ENCODE measurements at places on chromosomes 7 and 10.
A peak's percentile ranks its signal among the peaks of the same experiment; 100 is the strongest.

DNA sequence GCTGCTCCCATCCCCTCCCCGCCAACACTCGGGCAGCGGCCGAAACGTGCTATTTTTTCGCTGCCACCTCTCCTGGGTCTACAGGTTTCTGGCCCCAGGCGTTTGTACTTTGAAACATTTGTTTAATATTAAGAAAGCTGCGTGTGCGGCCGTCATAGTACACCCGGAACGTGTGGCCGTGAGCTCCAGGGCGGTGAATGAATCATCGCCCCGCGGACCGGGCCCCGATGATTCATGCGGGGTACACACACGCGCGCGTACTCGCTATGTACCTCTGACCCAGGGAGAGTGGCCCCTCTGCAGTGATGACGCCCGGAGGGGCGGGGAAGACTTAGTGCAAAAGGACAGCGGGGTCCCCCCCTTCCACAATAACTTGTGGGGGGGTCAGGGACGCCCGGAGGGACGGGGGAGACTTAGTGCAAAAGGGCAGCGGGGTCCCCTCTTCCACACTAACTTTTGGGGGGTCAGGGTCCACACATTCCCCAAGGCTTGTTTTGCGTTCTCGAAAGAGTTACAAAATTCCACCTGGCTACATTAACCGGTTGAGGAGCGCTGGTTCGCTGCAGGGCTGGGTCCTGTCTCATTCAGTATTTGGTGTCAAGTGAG lies 56.5 kb upstream of the PCGF5 start:
- H3K4me3 ChIP-seq = peak overlapping the region; percentile 71
- H3K4me1 ChIP-seq = peaks cover 5% of the 10 kb centered on the region
- DNase-seq = no peak

DNA sequence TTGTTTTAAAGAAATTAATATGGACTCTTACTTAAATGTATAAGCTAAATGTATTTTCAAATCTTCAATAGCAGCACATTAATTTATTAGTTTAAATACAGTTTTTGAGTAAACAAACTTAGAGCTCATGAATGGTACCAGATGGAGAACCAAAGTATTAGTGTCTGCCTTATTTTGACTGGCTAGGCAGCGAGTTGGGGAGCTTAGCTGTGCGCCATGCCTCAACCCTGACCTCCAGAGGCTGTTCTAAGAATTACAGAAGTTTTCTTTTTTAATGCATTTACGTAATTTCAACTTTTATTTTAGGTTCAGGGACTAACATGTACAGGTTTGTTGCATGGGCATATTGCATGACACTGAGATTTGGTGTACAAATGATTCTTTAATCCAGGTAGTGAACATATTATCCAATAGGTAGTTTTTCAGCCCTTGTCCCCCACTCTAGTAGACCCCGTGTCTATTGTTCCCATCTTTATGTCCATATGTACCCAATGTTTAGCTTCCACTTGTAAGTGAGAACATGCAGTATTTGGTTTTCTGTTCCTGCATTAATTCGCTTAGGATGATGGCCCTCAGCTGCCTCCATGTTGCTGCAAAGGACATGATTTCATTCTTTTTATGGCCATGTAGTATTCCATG lies 166.8 kb downstream of the IQUB start:
- no peak overlapping the region for H3K4me3 ChIP-seq
- H3K4me1 ChIP-seq = no peaks in the 10 kb centered on the region
- no peak for DNase-seq
- no peaks in the 10 kb centered on the region for H3K27me3 ChIP-seq
- no peak overlapping the region for H3K27ac ChIP-seq

- H3K4me1 ChIP-seq = no peaks in the 10 kb centered on the region
- no peak overlapping the region for H3K4me3 ChIP-seq
- no peak overlapping the region for H3K27ac ChIP-seq
- no peaks in the 10 kb centered on the region for H3K36me3 ChIP-seq
- DNase-seq = no peak
Measured at GRCh38 chr7:110224643-110225042, 866.3 kb upstream of the LRRN3 start.

DNA sequence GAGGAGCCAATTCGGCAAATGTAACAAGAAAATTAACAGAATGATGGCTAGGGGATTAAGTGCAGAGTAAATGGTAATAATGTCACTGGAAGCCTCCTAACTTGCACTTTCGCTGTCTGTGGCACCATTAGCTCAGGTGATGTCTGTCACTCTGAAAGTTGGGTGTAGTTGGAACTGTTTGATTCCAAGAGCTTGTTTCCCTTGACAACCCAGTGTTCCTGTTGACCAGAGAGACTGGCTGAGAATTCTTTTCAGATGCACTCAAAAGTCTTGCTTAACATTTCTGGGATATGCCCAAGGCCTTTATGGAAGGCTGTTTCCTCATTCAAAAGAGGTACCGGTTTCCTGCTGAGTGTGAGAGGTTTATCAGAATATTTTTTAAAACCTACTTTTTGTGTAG lies 49.6 kb downstream of the PLPP4 start:
- no peaks in the 10 kb centered on the region for H3K4me1 ChIP-seq
- no peaks in the 10 kb centered on the region for H3K36me3 ChIP-seq
- no peak overlapping the region for H3K4me3 ChIP-seq
- no peak overlapping the region for H3K27ac ChIP-seq

GRCh38 chr7:50412973-50413372 lies 37.2 kb downstream of the FIGNL1 start:
- no peaks in the 10 kb centered on the region for H3K27me3 ChIP-seq
- H3K36me3 ChIP-seq = no peaks in the 10 kb centered on the region
- no peak for DNase-seq
- peaks cover 43% of the 10 kb centered on the region for H3K4me1 ChIP-seq
- no peak overlapping the region for H3K4me3 ChIP-seq

- H3K36me3 ChIP-seq = no peaks in the 10 kb centered on the region
- no peaks in the 10 kb centered on the region for H3K27me3 ChIP-seq
- DNase-seq = no peak
- no peak overlapping the region for H3K4me3 ChIP-seq
- H3K27ac ChIP-seq = no peak overlapping the region
Measured at GRCh38 chr7:107692501-107692900, 31.9 kb downstream of the SLC26A4 start.

- no peaks in the 10 kb centered on the region for H3K36me3 ChIP-seq
- H3K27ac ChIP-seq = no peak overlapping the region
- H3K4me1 ChIP-seq = no peaks in the 10 kb centered on the region
- H3K27me3 ChIP-seq = no peaks in the 10 kb centered on the region
- no peak overlapping the region for H3K4me3 ChIP-seq
- no peak for DNase-seq
Measured at GRCh38 chr10:126128581-126128980, 232.2 kb downstream of the FANK1 start.

DNA sequence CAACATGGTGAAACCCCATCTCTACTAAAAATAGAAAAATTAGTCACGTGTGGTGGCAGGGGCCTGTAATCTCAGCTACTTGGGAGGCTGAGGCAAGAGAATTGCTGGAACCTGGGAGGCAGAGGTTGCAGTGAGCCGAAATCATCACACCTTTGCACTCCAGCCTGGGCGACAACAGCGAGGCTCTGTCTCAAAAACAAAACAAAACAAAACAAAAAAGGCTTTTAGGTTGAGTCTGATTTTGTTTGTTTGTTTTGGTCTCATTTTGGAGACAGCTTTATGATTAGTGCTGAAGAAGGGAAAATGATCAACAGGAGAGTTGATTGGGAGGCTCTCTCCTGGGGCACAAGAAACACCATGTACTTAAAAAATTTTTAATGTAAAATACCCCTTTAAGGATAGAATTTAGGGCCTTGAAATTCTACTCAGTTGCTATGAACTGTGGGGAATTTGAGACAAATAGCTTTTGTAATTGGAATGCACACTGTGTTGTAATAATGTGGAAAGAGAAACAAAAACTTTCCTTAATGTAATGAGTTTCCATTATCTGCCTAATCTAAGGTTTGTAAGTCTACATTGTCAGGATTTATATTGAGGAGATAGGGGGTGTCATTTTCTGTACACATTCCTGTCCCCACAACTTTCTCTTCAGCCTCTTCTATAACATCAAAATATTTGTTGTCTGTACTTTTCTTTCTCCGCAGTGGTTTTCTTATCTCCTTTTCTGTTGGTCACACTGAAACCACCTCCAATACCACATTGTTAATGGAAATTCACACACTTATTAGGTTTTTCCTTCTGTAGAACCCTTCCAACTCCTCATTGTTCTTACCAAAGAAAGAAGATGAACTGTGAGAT lies 41.3 kb downstream of the ARID5B start:
- peaks cover 45% of the 10 kb centered on the region for H3K36me3 ChIP-seq
- peak overlapping the region; percentile 83 for H3K27ac ChIP-seq
- no peak for DNase-seq
- peaks cover under 1% of the 10 kb centered on the region for H3K4me1 ChIP-seq
- no peak overlapping the region for H3K4me3 ChIP-seq

DNA sequence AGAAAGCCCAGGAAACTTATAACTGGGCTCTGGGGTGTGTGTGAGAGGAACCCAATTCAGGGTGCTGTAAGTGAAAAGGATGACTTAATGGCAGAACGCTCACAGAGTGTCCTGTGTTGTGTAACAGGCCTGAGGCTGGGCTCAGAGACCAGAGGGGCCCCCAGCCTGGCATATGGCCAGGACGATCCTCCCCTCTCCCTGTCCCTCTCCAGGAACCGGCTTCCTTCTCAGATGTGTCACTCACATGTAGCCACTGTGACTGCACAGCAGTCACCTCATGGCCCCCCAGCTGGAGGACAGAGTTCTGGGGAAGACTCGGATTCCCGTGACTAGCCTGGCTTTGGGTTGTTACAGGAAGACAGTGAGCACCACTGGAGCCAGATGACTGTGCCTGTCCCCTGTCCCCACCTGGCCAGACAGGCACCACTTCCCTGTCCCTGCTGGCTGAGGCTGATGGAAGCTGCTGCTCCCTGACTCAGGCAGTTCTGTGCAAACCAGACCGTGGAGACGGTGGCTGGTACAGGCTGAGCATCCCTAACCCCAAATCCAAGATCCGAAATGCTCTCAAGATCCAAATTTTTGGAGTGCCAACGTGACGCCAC lies 220.5 kb downstream of the MLLT10 start:
- no peaks in the 10 kb centered on the region for H3K4me1 ChIP-seq
- DNase-seq = no peak
- H3K36me3 ChIP-seq = no peaks in the 10 kb centered on the region
- H3K4me3 ChIP-seq = no peak overlapping the region
- no peaks in the 10 kb centered on the region for H3K27me3 ChIP-seq

DNA sequence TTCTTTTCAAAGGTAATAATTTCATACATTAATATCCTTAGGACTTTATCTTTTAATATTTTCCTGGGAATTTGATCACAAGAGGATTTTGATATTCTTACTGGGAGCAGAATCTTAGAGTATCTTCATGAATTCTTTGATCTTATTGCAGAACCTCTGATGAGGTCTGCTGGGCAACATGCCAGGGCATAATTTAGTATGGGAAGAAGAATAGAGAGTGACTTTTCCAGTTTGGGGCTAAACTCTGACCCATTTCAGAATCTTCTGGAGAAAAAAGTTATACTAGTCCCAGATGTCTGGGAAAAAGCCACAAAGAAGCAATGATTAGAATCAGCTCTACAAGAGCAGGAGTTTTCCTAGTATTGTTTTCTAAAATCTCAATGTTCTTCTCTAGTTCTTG lies 28.0 kb upstream of the RSU1 start:
- no peaks in the 10 kb centered on the region for H3K27me3 ChIP-seq
- no peaks in the 10 kb centered on the region for H3K4me1 ChIP-seq
- no peak overlapping the region for H3K27ac ChIP-seq
- no peak for DNase-seq
- no peak overlapping the region for H3K4me3 ChIP-seq

DNA sequence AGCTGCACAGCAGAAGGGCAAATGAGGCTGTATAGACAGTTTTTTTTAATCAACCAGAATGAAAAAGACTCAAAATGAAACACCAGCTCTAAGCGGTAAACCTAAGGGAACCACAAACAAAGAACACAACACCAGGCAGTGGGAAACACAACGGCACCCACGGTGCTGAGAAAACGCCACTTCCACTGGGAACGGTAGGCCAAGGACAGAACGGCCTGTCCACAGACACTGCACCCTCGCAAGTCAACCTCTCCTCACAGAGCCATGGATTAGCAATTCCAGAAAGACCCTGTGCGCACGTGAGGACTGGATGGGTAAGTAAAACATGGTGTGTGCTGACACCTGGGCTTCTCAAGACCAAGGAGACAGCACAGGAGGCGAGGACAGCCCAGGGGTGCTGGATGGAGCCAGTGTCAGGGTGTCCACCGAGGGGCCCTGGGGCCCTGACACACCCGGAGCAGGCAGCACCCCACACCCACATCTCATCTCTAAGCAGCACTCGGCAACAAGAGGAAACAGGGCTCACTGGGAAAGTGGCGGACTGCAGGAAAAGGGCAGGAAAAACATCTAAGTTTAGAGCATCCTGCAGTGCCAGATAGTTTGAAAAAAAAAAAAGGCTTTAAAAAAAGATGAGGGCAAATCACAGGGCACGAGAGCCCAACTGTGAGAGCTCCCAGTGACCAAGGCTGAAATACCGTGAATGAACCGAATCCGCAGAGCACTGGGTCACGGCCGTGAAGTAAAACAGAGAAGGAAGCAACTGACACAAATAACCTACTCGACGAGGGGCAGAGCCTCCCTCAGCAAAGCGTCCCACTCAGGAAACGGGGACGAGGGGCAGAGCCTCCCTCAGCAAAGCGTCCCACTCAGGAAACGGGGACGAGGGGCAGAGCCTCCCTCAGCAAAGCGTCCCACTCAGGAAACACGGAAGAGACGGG lies 120.2 kb downstream of the MAD1L1 start:
- H3K4me3 ChIP-seq = no peak overlapping the region
- no peak for DNase-seq
- no peaks in the 10 kb centered on the region for H3K27me3 ChIP-seq
- H3K27ac ChIP-seq = no peak overlapping the region
- H3K36me3 ChIP-seq = peaks cover 7% of the 10 kb centered on the region
- no peaks in the 10 kb centered on the region for H3K4me1 ChIP-seq

- H3K27ac ChIP-seq = no peak overlapping the region
- H3K27me3 ChIP-seq = no peaks in the 10 kb centered on the region
- H3K4me1 ChIP-seq = no peaks in the 10 kb centered on the region
- H3K4me3 ChIP-seq = no peak overlapping the region
Measured at GRCh38 chr10:60980997-60981396, 37.0 kb upstream of the RHOBTB1 start.

Data from thymus (tissue), 14 donors.